ENCODE measurements at places on chromosomes 5 and 9.

DNA sequence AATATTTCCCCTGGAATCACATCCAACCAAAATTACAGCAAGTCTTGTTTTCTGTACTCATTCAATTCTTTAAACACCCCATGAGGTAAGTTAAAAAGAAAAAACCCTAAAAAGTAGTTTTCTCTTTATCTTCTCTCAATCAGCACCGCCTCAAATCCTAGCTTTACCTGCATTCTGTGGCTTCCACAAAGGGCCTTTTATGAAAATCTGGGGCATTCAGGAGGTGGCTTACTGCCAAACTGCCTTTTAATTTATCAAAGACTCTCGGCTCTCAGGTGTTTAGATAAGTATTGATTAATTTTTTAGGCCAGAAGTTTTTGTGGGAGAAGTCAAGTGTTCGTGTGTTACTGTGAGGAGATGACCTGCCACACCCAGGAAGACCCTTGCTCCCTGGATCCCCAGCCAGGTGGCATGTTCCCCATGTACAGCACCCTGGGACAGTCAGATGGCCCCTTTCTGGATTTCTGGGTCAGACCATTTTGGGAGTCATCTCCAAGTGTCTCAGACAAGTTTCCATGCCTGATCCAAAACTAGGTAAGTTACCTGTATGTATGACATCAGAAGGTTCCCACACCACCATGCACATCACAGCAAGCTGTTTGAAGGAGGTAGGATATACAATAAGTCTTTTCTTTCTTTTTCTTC, 6.2 kb upstream of the TMEM171 start:
- H3K27ac ChIP-seq = no peak overlapping the region
- no peak for DNase-seq
- no peaks in the 10 kb centered on the region for H3K4me1 ChIP-seq
- no peaks in the 10 kb centered on the region for H3K36me3 ChIP-seq
- H3K4me3 ChIP-seq = no peak overlapping the region

DNA sequence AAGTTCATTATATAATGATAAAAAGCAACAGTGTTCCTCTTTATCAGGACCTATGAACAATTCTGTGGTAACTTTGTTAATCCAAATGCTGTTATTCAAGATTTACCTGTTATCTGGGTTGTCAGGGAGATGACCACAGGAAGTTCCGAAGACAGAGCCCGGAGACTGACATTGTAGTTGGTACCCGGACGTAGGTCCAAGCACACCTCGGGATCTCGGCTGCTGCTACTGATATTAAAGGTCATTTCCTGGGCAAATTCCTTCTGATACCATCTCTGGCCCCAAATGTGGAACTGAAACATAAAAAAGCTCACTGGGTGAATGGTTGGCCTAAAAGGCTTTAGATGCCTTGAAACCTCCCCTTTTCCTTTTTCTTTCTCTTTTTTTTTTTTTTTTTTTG, 96.7 kb downstream of the SUSD1 start:
- H3K27me3 ChIP-seq = no peaks in the 10 kb centered on the region
- no peaks in the 10 kb centered on the region for H3K36me3 ChIP-seq
- DNase-seq = no peak
- H3K4me3 ChIP-seq = no peak overlapping the region
- no peaks in the 10 kb centered on the region for H3K4me1 ChIP-seq

DNA sequence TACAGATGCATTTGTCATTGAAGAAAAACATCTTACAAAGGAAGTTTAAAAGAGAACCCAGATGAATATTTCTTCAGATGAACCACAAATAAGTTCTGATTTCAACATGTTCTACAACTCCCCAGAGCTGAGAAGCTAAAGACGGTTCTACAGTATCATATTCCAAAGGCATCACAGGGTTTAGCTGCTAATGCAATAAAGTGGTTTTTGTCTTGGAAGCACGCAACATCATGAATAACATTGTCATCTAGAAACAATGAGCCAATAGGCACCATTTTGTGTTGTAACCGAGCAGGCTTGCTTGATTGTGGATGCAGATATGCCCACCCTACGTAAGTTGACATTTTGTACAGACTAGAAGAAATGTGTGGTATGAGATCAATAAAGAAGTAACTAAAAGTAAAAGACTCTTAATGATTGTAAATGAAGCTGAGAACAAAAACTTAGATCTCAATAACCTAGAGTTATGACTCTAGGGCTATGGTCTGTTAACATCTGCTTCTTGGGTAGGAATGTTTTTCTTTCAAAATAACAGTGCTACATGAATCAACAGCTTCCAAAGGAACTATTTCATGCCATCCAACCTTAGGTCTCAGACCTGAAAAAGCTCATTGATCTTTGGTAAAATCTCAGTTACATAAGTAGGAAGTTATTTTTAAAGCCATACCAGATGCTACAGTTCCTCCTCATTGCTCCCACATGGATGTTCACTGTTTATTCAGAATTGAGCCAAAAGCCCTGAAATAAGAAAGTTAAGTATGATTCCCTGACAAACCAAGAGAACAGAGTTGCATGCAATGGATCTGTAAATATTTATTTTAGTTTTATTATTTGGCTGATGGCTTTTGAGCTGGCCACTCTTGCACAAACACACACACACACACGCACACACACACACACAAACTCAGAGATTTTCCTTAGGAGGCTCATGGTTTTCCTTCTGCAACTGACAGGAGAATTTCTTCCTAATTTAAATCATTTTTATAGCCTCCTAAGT, 118.7 kb upstream of the SLCO6A1 start:
- H3K4me1 ChIP-seq = no peaks in the 10 kb centered on the region
- H3K27ac ChIP-seq = no peak overlapping the region
- H3K36me3 ChIP-seq = no peaks in the 10 kb centered on the region
- H3K4me3 ChIP-seq = no peak overlapping the region
- H3K27me3 ChIP-seq = no peaks in the 10 kb centered on the region

- no peaks in the 10 kb centered on the region for H3K36me3 ChIP-seq
- H3K4me1 ChIP-seq = peaks cover 3% of the 10 kb centered on the region
- no peak overlapping the region for H3K27ac ChIP-seq
These were observed 64.4 kb upstream of the WWC1 start for GRCh38 chr5:168227001-168227400.

DNA sequence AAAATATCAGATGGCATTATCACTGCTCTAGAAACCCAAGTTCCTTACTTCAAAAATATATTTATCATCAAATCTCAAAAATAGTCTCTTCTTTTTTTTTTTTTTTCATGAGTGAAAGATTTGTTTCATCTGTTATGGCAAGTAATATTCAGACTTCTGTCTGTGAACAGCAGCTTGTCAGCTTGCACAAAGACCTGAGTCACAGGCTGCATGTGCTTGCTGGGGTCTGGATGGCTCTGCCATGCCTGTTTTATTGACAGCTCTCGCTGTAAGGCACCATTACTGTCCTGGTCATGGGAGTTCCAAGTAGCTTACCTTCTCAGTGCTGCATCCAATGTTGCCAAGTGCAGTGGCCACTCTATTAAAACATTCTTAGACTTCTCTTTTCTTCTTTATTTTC, 456.4 kb downstream of the GADD45G start:
- H3K27ac ChIP-seq = no peak overlapping the region
- H3K4me3 ChIP-seq = no peak overlapping the region
- H3K36me3 ChIP-seq = no peaks in the 10 kb centered on the region
- H3K4me1 ChIP-seq = no peaks in the 10 kb centered on the region

GRCh38 chr5:35089334-35090314, 41.9 kb upstream of the AGXT2 start:
- DNase-seq = peak; percentile 51
- H3K27me3 ChIP-seq = no peaks in the 10 kb centered on the region
- H3K4me3 ChIP-seq = no peak overlapping the region
- H3K4me1 ChIP-seq = no peaks in the 10 kb centered on the region
- no peaks in the 10 kb centered on the region for H3K36me3 ChIP-seq

- H3K27ac ChIP-seq = peak overlapping the region; percentile 33
- H3K36me3 ChIP-seq = no peaks in the 10 kb centered on the region
- H3K4me3 ChIP-seq = no peak overlapping the region
- peaks cover 20% of the 10 kb centered on the region for H3K4me1 ChIP-seq
- DNase-seq = no peak
These were observed 13.6 kb downstream of the PLEKHG4B start for GRCh38 chr5:105504-106070.

DNA sequence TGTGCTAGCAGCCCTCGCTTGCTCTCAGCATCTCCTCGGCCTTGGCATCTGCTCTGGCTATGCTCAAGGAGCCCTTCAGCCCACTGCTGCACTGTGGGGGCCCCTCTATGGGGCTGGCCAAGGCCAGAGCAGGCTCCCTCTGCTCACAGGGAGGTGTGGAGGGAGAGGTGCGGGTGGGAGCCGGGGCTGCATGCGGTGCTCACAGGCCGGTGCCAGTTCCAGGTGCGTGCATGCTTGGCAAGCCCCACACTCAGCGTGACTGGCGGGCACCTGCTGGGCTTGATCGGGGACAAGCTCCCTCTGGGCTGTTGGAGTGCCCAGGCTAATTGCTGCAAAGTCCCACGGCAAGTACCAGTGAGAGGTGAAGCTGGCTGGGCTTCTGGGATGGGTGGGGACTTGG, 170.5 kb downstream of the TRIM36 start:
- H3K4me1 ChIP-seq = peaks cover 2% of the 10 kb centered on the region
- no peak overlapping the region for H3K27ac ChIP-seq
- no peaks in the 10 kb centered on the region for H3K36me3 ChIP-seq
- DNase-seq = no peak

- DNase-seq = no peak
- peaks cover 11% of the 10 kb centered on the region for H3K27me3 ChIP-seq
- no peak overlapping the region for H3K4me3 ChIP-seq
- H3K4me1 ChIP-seq = peaks cover 7% of the 10 kb centered on the region
These were observed 31.2 kb downstream of the KCNMB1 start for GRCh38 chr5:170357955-170358444.

DNA sequence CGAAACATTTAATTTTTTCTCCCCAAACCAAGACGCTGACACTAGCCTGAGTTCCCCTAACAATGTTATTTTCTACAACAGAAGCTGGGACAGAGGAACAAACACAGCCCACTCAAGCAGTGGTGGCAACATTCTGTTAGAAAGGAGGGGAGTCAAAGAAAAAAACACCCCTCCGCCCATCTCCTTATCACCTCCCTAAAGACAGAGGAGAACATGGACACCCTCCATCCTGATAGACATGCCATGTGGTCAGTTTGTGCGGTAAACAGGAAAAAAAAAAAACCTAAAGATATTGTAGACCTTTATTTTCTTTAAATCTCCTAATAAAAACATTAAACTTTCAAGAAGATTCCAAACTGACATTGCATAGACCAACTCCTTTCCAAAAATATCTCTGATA, 2.9 kb upstream of the DPM2 start:
- no peak overlapping the region for H3K27ac ChIP-seq
- H3K36me3 ChIP-seq = peaks cover 32% of the 10 kb centered on the region
- no peaks in the 10 kb centered on the region for H3K27me3 ChIP-seq
- DNase-seq = no peak
- peaks cover 16% of the 10 kb centered on the region for H3K4me1 ChIP-seq
- H3K4me3 ChIP-seq = no peak overlapping the region

- no peak overlapping the region for H3K27ac ChIP-seq
- no peak overlapping the region for H3K4me3 ChIP-seq
- H3K4me1 ChIP-seq = no peaks in the 10 kb centered on the region
- H3K27me3 ChIP-seq = no peaks in the 10 kb centered on the region
These were observed 377.7 kb downstream of the PIK3R1 start for GRCh38 chr5:68593211-68593671.

- H3K4me3 ChIP-seq = no peak overlapping the region
- H3K4me1 ChIP-seq = no peaks in the 10 kb centered on the region
- H3K27me3 ChIP-seq = no peaks in the 10 kb centered on the region
- H3K36me3 ChIP-seq = no peaks in the 10 kb centered on the region
- DNase-seq = no peak
These were observed 56.9 kb downstream of the ZNF618 start for GRCh38 chr9:113932906-113933584.

DNA sequence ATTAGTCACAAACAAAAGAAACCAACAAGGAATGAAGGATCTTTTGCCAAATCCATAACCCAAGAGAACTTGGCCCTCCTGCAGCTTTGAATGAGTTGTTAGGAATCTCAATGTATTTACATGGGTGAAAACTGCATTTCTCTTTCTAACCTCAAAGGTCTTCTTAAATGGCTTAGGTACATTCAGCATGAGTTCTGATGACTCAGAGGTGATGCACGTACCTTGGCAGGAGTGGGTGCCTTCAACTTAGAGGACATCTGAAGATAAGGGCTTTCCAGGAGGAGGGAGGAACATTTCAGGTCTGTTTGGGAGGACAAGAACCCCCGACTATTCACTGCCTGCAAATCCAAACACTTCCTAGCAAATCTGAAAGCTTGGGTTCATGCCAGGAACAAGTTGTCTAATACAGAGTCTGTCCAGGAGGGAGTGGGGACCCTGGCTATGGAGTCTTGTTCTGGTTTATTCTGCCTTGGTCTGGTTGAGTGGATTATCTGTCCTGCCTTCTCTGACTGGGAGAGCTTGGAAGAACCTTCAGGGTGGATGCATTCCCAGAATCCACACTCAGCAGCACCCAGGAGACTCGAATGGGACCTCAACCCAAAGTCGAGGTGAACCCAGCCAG, 65.7 kb downstream of the IRX2 start:
- H3K36me3 ChIP-seq = no peaks in the 10 kb centered on the region
- no peak overlapping the region for H3K27ac ChIP-seq
- no peak overlapping the region for H3K4me3 ChIP-seq
- no peaks in the 10 kb centered on the region for H3K27me3 ChIP-seq
- no peak for DNase-seq

GRCh38 chr5:131710391-131710790, 75.4 kb upstream of the RAPGEF6 start:
- no peaks in the 10 kb centered on the region for H3K4me1 ChIP-seq
- no peak for DNase-seq
- peaks cover 62% of the 10 kb centered on the region for H3K36me3 ChIP-seq
- no peak overlapping the region for H3K27ac ChIP-seq
- H3K27me3 ChIP-seq = no peaks in the 10 kb centered on the region

DNA sequence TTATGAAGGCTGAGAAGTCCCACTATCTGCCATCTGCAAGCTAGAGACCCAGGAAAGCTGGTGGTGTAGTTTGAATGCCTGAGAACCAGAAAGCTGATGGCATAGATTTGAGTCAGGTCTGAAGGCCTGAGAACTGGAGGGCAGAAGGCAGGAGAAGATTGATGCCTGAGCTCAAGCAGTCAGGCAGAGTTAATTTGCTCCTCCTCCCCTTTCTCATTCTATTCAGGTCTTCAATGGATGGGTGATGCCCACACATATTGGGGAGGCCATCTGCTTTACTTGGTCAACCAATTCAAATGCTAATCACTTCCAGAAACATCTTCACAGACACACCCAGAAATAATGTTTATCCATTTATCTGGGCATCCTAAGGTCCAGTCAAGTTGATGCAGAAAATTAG, 87.6 kb upstream of the CPLX2 start:
- H3K4me1 ChIP-seq = peaks cover 3% of the 10 kb centered on the region
- H3K4me3 ChIP-seq = no peak overlapping the region
- no peaks in the 10 kb centered on the region for H3K27me3 ChIP-seq
- no peak for DNase-seq

- no peaks in the 10 kb centered on the region for H3K36me3 ChIP-seq
- no peak overlapping the region for H3K4me3 ChIP-seq
- no peaks in the 10 kb centered on the region for H3K27me3 ChIP-seq
These were observed 59.1 kb downstream of the ATP10B start for GRCh38 chr5:160792732-160793529.

- H3K36me3 ChIP-seq = no peaks in the 10 kb centered on the region
- DNase-seq = no peak
- peaks cover 21% of the 10 kb centered on the region for H3K4me1 ChIP-seq
These were observed 1.3 kb downstream of the PPP2R2B start for GRCh38 chr5:146877178-146877681.

GRCh38 chr5:81506378-81506777, 112.4 kb upstream of the ACOT12 start:
- H3K27ac ChIP-seq = no peak overlapping the region
- peaks cover 22% of the 10 kb centered on the region for H3K36me3 ChIP-seq
- H3K4me1 ChIP-seq = no peaks in the 10 kb centered on the region
- H3K27me3 ChIP-seq = no peaks in the 10 kb centered on the region
- H3K4me3 ChIP-seq = no peak overlapping the region
- DNase-seq = no peak
